ENCODE measurements at places on chromosomes 16 and 17.

GRCh38 chr17:36107660-36108059 is 4.0 kb downstream of the CCL4 start:
- DNase-seq, result no peak

- DNase-seq, result no peak
Observed at GRCh38 chr16:11308493-11309283, 27.6 kb upstream of the PRM1 start.

DNA sequence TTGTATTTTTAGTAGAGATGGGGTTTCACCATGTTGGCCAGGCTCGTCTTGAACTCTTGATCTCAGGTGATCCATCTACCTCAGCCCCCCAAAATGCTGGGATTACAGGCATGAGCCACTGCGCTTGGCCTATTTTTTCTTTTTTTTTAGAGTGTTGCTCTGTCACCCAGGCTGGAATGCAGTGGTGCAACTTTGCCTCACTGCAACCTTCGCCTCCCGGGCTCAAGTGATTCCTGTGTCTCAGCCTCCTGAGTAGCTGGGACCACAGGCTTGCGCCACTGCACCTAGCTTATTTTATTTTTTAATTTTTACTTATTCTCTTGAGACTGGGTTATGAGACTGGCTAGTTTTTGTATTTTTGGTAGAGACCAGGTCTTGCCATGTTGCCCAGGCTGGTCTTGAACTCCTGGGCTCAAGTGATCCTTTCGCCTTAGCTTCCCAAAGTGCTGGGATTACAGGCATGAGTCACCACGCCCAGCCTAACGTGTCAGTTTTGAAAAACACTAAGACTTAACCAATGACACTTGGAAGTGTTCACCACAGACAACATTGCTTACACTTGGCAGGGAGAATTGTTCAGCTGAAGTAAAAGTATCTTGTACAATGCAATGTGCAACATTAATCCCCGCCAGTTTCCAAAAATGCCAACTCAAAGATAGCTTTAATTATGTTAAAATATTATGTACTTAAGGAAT is 26.9 kb downstream of the ATAD5 start:
- no peak for DNase-seq

DNA sequence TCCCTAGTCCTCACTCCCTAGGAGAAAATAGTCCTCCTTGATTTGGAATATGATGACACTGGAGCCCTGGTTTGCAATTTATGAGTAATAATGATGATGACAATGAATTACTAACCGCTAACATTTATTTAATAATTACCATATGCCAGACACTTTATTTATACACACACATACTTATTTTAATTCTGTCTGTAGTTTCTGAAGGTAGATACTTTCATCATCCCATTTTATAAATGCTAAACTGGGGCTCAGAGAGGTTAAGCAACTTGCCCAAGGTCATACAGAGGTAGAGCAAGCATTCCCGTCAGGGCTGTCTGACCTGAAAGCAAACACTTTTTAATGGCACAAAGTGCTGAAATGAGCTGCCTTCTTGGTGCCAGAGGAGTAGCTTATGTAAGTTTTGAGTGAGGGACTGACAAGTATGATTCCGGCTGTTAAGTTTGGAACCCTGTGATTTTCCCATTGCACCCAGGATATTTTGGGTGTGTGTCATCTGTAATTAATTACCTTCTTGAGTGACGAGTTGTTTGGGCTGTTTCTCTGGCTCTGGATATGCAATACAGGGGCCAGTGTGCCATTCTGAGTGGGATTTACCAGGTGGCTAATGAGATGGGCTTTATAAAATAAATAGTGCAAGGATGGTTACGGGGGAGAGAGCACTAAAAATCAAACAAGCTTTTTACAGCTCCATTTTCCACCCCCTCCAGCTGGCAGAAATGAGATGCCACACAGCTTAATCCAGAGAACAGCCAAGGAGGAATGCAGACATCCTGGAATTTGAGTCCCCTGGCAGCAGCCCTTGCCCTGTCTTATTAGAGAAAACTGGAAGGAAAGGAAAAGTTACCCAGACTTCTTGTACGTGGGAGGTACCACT is 211.8 kb downstream of the SNX29 start:
- no peak for DNase-seq

DNA sequence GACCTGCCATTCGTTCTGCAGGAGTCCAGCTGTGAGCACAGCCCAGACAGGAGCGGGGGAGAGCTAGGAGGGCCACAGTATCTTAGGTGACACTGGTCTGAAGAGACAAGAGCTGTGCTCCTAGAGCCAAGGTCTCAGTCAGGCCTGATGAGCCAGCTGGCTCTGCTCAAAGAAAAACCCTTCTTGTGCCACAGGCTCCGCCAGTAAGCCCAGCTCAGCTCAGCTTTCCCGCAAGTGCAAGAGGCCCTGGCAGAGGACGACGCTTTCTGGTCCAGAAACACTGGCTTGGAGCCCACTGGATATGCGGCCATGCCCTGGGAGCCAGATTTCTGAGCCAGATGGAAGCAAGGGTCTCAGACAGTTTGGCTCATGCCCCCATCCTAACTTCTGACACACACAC is 23.9 kb downstream of the PEMT start:
- no peak for DNase-seq

GRCh38 chr17:41925991-41926590 is 4.3 kb upstream of the ODAD4 start:
- DNase-seq, result no peak

GRCh38 chr16:82319038-82319437 is 149.0 kb upstream of the MPHOSPH6 start:
- DNase-seq, result no peak

- no peak for DNase-seq
Observed at GRCh38 chr16:26240807-26241206, 549.0 kb downstream of the HS3ST4 start.

DNA sequence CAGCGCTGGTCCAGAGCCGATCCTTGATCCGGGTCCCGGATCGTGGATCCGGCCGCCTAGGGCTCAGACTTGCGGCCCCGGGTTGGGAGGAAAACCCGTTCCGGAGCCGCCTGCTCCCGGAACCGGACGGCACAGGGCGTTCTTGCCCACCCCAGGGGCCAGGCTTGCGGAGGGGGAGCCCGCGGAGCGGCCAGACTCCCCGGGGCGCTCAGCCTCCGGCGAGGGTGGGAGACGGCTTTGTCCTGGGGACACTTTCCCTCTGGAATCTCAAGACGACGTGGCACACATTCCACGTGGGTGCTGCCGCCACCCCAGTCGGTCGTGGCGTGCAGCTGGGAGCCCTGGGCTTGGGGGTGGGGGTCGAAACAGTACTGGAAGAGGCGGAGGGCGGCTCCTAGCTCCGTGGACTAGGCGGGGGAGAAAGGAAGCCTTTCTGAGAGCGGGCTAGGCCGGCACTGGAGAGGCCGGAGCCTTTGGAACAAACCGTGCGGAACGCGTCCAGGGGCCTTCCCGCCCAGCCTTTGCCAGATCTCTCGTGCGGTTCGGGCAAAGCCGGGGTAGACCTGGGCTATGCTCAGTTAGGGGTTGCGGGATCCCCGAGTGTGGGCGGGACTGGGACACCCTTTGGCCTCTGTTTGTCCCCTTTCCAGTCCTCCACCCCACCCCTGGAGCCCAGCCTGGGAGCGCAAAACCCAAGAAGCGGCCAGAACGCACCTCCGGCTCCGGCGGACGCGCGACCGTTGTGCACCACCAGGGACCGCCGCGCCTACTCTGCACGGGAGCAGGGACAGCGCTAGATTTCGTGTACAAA is 26.5 kb downstream of the SREBF1 start:
- no peak for DNase-seq

- DNase-seq, result no peak
Observed at GRCh38 chr16:86303787-86304678, 206.3 kb upstream of the FOXF1 start.

- no peak for DNase-seq
Observed at GRCh38 chr16:66477028-66477515, 50.0 kb downstream of the BEAN1 start.

GRCh38 chr16:31219154-31219741 is 2.3 kb upstream of the PYDC1 start:
- no peak for DNase-seq

All from memory B cell (primary cell).